ENCODE measurements at places on chromosomes 7 and 10.

DNA sequence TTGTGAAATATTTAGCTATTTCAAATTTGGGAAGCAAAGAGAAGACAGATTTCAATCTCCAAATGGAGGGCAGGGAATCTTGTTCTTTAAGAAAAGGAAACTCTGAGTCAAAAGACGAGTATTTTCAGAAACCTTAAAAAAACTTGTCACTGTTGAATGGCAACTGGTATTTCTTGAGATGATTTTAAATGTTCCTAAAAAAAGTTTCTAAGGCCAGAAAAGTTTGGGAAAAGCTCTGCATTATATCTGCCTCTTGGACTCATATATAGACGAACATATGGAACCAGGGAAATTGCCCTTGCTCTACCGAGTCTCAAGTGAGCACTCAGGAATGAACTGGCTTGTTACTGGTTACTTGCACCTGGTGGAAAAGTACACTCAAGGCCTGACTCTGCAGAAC, 69.5 kb downstream of the ADAM22 start:
- H3K27ac ChIP-seq: no peak overlapping the region
- H3K4me3 ChIP-seq: no peak overlapping the region
- H3K4me1 ChIP-seq: peaks cover 8% of the 10 kb centered on the region
- DNase-seq: no peak
- no peaks in the 10 kb centered on the region for H3K27me3 ChIP-seq
- no peaks in the 10 kb centered on the region for H3K36me3 ChIP-seq

GRCh38 chr10:78296785-78297184, 263.1 kb downstream of the RPS24 start:
- H3K36me3 ChIP-seq: peaks cover 4% of the 10 kb centered on the region
- no peak for DNase-seq
- peaks cover 1% of the 10 kb centered on the region for H3K27me3 ChIP-seq
- no peak overlapping the region for H3K27ac ChIP-seq
- H3K4me3 ChIP-seq: no peak overlapping the region

DNA sequence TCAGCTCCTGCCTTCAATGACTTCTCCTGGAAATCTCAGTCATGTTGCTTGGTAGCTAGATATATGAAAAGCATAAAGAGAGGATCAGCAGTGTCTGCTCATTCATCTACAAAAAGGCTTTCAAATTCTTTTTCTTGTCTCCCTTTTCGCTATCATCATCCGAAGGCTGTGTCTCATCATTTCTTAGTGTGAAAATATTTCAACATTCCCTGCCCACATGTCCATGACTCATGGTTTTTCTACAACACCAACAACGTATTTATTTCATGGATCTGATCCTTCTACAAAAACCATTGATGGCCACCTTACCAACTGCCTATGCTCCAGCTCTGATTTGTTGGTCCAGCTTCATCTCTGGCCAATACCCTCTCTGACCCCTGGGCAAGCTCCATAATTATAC, 472.5 kb upstream of the GHITM start:
- H3K27ac ChIP-seq: no peak overlapping the region
- H3K27me3 ChIP-seq: no peaks in the 10 kb centered on the region
- H3K36me3 ChIP-seq: no peaks in the 10 kb centered on the region
- DNase-seq: no peak

DNA sequence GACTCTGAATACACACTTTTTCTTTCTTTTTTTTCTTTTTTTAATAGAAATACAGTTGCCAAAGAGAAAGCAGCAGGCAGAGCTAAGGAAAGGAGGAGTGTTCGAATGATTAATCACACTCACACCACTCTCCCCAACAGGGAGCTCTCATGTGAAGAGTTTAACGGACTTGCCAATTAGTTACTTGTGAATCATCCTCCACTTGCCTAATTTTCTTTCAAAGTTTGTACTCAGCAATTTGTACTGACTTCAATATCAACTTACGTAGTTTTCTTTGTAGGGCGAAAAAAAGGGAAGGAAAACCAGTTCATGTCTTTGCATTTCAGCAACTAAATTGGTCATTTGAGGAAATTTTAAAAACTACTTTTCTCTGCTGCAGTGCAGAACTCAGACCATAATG, 109.2 kb downstream of the PIP4K2A start:
- no peak overlapping the region for H3K4me3 ChIP-seq
- no peaks in the 10 kb centered on the region for H3K36me3 ChIP-seq
- no peak overlapping the region for H3K27ac ChIP-seq
- no peak for DNase-seq

- DNase-seq: no peak
- H3K4me1 ChIP-seq: peaks cover 11% of the 10 kb centered on the region
- H3K36me3 ChIP-seq: peaks cover 4% of the 10 kb centered on the region
- no peaks in the 10 kb centered on the region for H3K27me3 ChIP-seq
- no peak overlapping the region for H3K27ac ChIP-seq
- H3K4me3 ChIP-seq: no peak overlapping the region
Measured at GRCh38 chr10:115945701-115946445, 327.1 kb downstream of the GFRA1 start.

DNA sequence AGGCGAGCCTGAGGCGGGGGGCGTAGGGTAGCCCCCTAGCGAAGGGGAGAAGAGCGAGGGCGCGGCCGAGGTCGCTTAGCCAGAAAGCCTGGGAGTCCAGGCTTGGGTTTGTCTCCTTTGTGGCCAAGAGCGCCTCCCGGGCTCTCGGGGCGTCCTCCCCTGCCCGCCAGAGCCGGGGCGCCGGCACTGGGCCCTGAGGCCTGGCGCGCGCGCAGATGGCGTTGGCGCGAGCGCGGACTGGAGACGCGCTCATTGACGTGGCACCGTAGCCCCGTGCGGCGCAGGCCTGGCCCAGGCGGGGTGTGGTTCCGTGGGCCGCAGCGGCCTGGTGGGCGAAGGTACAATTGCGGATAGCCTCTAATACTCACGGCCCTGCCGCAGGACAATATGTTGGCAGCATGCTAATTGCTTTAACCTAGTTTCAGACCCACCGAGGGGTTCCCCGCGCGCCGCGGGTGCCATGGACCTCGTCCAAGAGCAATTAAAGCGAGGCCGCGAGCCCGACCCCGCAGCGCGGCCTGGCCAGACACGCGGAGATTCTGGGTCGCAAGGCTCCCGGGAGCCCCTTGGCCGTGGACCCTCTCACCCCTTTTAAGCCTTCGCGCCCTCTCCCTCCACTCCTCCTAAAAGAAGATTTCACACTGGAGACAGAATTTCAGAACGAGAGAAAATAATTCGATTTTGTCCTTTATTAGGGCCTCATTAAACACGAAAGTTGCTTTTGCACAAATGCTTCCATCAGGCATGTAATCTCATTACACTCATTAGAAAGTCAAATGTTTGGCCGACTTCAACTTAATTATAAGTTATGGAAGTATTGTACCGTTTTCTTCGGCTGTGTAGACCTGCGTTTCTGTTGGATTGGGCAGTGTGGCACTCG, 3.1 kb downstream of the PTF1A start:
- H3K4me3 ChIP-seq: no peak overlapping the region
- DNase-seq: no peak
- H3K27ac ChIP-seq: no peak overlapping the region
- H3K4me1 ChIP-seq: peaks cover 4% of the 10 kb centered on the region

GRCh38 chr7:15889507-15889906, 203.0 kb upstream of the MEOX2 start:
- DNase-seq: peak; percentile 29

DNA sequence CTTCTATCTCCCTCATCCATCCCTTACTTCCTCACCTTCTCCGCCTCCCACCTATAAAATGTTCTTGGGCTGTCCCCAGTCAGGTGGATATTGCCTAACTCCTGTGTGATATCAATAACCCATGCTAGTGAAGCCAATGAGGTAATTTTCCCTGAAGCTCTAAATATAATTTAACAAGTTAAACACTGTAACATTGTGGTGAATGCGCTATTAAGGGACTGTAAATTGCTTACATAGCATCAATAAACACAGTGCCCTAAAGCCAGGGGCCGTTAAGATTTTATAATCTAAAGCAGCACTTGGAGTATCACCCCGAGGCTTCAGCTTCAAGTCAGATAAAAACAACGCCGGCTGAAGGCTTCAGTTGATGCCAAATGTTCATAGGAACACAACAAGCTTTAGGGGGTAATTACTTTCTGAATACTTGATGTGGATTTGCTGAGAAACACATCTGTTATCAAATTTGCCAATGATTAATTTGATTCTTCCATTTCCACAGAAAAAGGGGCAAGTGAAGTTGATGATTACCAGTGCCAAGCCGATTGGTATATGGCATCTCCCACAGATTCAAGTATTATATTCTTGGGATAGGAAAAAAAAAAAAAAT, 138.4 kb downstream of the CREB5 start:
- peaks cover 8% of the 10 kb centered on the region for H3K4me1 ChIP-seq
- H3K27ac ChIP-seq: no peak overlapping the region
- no peak overlapping the region for H3K4me3 ChIP-seq
- no peak for DNase-seq

DNA sequence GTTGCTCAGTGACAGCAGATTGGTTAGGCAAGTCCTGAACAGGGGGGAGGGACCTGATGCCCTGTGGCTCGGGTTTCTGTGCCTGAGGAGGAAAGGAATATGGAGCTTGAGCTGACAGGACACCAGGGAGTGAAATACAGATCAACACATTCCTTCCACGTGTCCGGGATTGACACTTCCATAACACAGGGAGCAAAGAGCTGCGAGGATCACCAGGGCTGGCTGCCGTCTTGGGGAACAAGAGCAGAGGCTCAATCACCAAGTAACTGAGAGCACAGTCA, 36.7 kb upstream of the EFCAB10 start:
- no peak overlapping the region for H3K27ac ChIP-seq
- no peak overlapping the region for H3K4me3 ChIP-seq
- no peaks in the 10 kb centered on the region for H3K36me3 ChIP-seq
- DNase-seq: no peak
- H3K4me1 ChIP-seq: peaks cover 5% of the 10 kb centered on the region
- peaks cover 7% of the 10 kb centered on the region for H3K27me3 ChIP-seq

DNA sequence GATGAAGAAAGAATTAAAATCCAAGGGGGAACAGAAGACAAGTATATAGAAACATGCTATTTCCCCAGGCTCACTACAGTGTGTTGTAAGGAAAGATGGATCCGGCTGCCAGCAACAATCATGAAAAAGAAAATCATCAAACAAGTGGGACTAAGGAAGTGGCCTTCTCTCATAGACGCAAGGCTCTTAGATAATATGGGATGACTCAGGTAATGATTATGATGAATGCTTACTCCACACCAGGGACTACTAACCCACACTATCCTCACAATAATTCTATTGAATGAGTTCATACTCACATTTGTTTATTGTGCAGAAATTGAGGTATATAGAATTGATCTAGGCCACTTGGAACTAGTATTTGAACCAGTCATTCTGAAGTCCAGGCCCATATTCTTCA, 111.2 kb upstream of the BET1 start:
- no peaks in the 10 kb centered on the region for H3K36me3 ChIP-seq
- H3K4me3 ChIP-seq: no peak overlapping the region
- H3K27me3 ChIP-seq: no peaks in the 10 kb centered on the region

GRCh38 chr7:50153148-50153547, 60.1 kb upstream of the ZPBP start:
- H3K27me3 ChIP-seq: no peaks in the 10 kb centered on the region
- no peak overlapping the region for H3K27ac ChIP-seq
- no peak for DNase-seq
- no peaks in the 10 kb centered on the region for H3K36me3 ChIP-seq
- no peak overlapping the region for H3K4me3 ChIP-seq
- H3K4me1 ChIP-seq: no peaks in the 10 kb centered on the region

DNA sequence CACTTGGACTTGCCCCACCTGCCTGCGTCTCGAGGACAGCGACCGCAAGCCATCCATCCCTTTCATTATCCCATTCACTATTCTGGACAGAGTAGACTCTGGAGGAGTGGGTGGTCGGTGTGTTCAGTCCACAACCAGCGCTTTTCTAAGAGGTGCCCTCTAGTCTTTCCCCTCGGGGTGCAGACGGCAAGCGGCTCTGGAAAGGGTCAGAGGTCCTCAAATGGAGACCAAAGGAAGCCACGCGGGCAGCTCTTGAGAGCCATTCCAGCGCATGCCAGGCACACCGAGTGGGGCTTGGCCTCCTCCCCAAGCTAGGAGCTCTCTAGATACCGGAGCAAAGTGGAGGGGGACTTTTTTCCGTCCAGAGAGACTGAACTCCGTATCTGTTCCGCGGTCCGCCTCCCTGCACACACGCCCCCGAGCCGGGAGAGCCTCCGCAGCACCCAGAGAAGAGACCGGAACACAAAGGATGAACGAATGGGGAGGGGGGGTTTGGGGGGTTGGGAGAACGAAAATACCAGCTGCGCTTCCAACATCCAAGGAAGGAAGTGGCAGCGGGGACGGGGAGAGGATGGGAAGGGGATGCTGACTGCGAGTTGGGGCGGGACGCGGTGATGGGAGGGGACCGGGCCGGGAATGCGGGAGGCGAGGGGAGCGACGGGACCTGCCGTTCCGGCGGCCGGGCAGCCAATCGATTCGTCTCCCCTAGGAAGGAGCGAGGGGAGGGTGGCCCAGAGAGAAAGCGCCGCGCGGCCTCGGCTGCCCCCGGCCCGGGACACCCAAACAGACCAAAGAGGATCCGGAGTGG, 515 bp downstream of the GSDME start:
- H3K36me3 ChIP-seq: no peaks in the 10 kb centered on the region
- peak overlapping the region; percentile 90 for H3K4me3 ChIP-seq
- peaks cover 4% of the 10 kb centered on the region for H3K4me1 ChIP-seq

- H3K27me3 ChIP-seq: peaks cover 11% of the 10 kb centered on the region
- H3K4me3 ChIP-seq: no peak overlapping the region
- H3K36me3 ChIP-seq: no peaks in the 10 kb centered on the region
- peaks cover 26% of the 10 kb centered on the region for H3K4me1 ChIP-seq
- H3K27ac ChIP-seq: no peak overlapping the region
Measured at GRCh38 chr7:2710901-2711551, 23.0 kb downstream of the AMZ1 start.

- H3K27me3 ChIP-seq: no peaks in the 10 kb centered on the region
- H3K36me3 ChIP-seq: no peaks in the 10 kb centered on the region
- H3K27ac ChIP-seq: no peak overlapping the region
- H3K4me3 ChIP-seq: no peak overlapping the region
Measured at GRCh38 chr7:72467237-72467636, 55.1 kb upstream of the CALN1 start.

- no peak overlapping the region for H3K27ac ChIP-seq
- no peak overlapping the region for H3K4me3 ChIP-seq
- H3K4me1 ChIP-seq: no peaks in the 10 kb centered on the region
Measured at GRCh38 chr7:39727231-39728012, 104.0 kb downstream of the RALA start.

DNA sequence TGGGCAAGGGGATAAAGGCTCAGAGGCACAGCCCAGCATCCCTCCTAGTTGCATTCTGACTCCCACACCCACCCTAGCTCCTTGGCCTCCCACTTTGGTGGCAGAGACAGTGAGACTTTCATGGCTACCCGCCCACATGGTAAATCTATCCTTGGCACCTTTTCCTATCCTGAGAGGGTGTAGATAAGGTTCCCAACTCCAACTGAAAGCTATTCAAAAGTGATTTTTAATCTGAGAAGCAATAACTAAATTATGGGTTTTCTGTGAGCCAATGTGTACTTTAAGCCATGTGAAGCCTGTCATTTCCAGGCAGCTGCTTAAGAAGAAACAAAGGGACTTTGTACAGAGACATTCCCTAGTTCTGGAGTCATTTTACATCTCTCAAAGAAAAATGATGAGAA, 9.1 kb downstream of the LAMB1 start:
- no peak overlapping the region for H3K27ac ChIP-seq
- H3K4me3 ChIP-seq: no peak overlapping the region
- DNase-seq: no peak
- H3K27me3 ChIP-seq: no peaks in the 10 kb centered on the region
- peaks cover 5% of the 10 kb centered on the region for H3K36me3 ChIP-seq
- peaks cover 52% of the 10 kb centered on the region for H3K4me1 ChIP-seq

GRCh38 chr10:110865186-110865808, 6.4 kb upstream of the PDCD4 start:
- peaks cover 9% of the 10 kb centered on the region for H3K27me3 ChIP-seq
- peak overlapping the region; percentile 89 for H3K27ac ChIP-seq
- H3K36me3 ChIP-seq: no peaks in the 10 kb centered on the region
- DNase-seq: no peak
- H3K4me1 ChIP-seq: peaks cover 53% of the 10 kb centered on the region
- H3K4me3 ChIP-seq: peak overlapping the region; percentile 50
